ENCODE measurements at places on chromosomes 3 and 15.

DNA sequence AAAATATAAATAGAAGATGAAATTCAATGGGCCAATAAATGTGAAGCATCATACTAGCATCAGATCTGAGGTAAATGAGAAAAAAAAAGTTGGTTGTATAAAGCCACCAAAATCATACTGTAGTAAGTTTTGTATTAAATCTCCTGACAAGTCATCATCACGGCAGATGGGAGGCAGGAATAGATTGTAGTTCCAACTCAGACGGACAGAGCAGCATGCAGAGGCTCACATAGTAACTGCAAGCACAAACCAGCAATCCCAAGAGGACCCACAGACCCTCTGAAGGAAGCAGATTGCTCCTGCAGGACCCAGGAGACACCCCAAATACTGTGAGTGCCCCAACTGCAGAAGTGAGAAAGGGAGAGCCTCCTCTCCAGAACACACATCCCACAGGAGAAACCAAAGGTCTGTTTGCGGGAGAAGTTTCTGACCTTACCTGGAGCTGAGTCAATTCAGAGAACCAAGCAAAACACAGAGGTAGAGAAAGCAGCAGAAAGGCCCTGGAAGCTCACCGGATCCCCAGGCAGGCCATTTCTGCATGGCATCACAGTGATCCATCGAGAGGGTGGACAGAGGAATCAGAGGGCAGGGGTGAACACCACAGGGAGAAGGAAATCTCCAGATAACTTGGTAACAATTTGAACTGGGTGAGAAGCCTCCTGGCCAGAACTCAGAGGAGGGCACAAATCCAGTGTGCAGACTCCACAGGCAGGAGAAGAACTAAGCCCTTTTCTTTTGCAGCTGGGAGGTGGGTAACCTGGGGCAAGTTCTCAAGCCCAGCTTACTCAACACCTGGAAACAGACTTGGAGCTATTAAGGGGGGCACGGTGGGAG lies 141.6 kb upstream of the ARHGEF26 start:
- DNase-seq, result no peak

DNA sequence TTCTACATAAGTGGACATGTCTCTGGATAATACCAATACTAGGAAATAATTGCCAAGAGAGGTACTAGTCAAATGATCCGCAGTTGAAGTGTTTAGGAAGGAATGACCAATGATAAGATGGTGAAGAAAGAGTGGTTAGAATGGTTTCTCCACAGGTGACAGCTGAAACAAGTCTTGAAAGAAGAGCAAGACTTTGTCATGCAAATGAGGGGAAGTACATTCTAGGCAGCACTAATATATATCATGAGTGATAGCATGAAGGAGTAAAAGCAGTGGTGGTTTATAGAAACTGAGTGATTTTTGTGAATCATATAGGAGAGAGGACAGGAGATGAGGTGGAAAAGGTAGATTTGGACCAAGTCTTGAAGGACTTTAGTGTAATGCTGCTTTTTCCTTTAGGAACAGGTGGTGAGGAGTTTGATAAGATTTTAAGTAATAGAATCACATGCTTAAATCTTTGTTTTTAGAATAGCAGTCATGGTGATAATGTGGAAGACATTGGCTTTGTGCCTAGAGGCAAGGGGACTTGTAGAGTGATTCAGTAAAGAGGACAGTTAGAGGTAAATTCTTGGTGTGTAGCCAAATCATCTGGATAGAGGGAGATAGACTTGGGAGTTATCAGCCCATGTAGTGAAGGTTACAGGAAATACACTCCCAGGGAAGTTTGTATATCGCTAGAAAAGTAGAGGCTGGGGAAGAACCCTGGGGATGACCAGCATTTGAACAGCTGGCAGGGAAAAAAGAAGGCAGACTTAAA lies 31.9 kb downstream of the SLMAP start:
- no peak for DNase-seq

- DNase-seq, result no peak
Observed at GRCh38 chr3:59128685-59129084, 78.9 kb upstream of the CFAP20DC start.

DNA sequence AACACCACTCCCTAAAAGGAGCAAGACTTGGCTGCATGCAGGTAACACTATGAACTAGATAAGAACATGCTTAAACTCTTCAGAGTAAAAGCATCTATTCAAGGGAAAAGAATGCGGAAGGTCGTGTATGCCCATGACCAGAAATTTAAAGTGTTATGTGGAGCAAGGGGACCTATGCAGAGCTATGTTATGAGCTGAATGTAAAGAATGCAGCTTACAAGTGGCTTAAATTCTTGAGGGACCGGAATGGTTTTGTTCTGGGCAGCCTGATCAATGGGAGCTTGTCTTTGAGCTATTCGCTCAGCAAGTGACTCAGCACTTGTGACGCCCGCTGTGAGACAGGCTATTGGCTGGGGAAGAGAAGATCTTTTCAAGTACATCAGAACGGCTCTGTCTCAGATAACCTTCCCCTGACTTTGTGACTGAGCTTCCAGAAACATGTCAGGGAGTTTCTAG lies 367.5 kb upstream of the THBS1 start:
- no peak for DNase-seq

DNA sequence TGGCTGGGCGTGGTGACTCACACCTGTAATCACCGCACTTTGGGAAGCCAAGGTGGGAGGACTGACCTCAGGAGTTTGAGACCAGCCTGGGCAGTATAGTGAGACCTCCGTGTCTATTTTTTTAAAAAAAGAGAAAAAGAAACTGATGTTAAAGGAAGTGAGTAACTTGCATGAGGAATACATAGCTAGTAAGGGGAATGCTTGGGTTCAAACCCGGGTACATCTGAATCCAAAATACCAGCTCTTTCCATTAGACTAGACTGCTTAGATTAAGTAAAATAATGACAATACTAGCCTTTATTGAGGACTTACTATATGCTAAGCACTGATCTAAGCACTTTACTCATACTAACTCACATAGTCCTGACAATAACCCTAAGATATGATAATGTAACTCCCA lies 22.4 kb downstream of the TM4SF4 start:
- no peak for DNase-seq

DNA sequence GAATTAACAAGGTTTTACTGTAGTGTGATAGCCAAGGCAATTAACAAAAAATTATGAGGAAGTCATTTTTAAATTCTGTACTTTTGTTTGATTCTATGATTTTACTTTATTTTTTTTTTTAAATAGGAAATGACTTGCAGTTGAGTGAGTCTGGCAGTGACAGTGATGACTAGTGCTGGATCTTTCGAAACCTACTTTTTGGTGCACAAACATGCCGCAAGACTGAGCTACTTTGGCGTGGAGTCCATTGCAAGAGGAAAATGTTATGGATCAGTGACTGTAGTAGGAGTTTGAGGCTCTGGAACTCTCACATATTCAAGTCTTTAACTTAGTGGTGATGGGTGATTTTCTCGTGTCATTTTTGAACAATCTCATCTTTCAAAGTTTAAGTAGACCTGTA lies 11.6 kb downstream of the EAF1 start:
- no peak for DNase-seq

DNA sequence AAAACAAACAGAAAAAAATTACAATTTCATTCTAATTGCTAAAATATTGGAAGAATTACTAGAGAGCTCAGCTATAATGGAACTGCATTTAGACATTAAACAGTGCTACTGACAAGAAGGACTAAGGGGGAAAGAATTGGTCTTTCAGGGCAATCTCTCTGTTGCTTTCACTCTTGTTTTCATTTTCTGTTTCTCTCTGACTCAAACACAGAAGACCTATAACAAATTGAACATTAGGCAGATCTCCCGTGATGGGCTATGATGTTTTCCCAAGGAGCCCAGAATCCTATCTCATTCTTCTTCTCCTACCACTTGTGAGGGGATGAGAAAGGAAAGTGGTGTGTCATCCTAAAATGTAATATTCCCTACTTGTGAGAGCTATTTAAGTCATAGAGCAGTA lies 358.0 kb upstream of the TGFBR2 start:
- no peak for DNase-seq

DNA sequence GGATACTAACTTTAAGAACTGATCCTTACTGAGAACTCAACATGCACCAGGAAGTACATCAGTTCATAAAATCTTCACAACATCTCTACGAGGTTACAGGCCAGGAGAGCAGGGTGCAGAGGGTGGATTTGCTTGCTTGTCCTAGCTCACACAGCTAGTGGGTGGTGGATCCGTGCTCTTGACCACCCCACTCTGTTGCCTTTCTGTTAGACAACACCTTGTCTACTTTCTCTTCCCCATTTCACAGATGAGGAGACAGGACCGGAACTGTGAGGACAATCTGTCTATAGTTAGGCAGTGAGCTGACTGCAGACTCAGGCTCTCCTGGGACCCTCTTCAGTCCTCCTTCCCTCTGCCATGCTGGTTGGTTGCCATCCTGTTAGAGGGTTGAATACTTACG lies 221.7 kb upstream of the TLE3 start:
- DNase-seq, result no peak

DNA sequence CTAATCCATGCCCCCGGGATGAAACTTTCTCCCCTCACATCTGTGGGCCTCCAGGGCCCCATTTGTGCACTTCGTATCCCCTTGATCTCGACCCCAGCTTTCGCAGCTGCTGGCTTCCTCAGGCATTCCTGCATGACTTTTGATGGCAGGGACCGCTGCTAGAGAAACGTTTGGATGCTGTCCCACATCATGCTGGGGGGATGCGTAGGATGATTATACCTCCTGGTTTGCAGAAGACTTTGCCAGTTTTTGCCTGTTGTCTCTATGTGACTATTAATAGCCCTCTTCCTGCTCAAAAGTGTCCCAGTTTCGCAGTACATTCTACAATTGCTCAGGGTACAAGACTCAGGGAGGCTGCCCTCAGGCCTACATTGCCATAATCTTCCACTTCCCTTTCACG lies 10.4 kb upstream of the KCNAB1 start:
- DNase-seq, result no peak

- DNase-seq, result peak; percentile 20
Observed at GRCh38 chr3:124584552-124585391, 145.5 kb upstream of the UMPS start.

- DNase-seq, result no peak
Observed at GRCh38 chr3:28268989-28269388, 27.6 kb downstream of the CMC1 start.

DNA sequence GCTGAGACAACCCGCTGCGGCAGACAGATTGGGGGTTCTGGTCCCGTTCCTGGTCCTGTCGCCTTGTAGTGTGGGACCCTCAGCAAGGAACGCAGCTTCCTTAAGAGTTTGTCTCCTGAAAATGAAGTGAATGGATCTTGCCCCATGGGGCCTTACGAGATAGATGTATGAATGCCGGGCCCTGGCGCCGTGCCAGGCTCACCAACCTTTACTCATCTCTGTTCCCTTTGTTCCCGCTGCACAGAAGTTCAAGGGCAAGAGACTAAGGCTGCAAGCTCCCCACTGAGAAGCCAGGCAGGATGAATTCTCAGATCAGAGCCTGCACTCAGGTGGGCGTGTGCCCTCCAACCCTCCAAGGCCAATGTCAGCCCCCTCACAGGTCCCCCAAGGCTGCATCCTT lies 162.7 kb upstream of the IQSEC1 start:
- no peak for DNase-seq

DNA sequence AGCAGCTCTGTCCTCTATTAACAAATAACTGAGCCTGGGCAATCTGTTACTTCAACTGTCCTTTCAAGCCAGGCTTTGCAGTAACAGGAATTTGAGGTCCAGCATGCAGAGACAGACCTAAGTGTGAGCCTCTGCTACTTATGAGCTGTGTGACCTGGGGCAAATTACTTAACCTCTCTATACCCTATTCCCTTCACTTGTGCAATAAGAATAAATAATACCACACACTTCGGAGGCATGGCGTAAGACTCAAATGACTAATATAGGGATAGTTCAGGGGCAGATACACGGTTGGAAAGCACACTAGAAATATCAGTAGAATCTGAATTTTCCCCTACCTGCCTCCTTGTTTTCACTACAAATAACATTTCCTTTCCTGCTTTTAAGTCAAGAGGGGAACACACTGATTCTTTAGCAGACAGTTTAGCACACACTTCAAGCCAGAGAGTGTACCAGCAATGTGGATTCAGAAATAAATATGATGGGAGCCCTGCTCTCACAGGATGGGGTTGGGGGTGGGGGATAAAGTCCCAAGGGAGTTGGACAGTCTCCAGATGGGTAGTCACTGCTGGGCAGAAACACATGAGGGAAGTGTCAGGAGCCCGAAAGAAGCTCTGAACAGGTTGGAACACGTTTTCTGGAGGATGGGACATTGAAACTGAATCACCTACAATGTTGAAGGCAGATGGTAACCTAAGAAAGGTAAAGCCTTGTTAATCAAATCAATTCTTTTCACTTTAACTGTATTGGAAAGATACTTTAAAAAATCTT lies 61.8 kb upstream of the RBP1 start:
- no peak for DNase-seq

GRCh38 chr3:17747890-17748247 lies 5.4 kb upstream of the TBC1D5 start:
- no peak for DNase-seq

GRCh38 chr3:187072511-187072910 lies 66.8 kb downstream of the RPL39L start:
- no peak for DNase-seq

DNA sequence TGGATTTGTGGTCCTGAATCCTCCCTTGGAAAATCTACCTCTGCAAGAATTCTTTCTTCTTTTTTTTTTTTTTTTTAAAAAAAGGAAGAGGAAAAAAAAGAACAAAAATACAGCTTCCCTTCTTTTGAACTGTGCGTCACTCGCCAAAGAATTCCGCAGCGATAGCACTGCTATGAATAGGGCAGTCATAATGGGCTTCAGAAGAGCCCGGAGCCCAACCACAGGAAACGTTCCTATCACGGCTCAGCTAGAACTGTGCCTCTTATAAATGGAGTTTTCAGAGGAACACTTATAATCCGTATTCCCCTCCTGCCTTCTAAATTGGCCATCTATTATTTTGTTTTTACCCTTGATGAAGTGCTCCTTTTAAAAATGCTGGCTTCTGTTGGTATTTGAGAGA lies 227.7 kb downstream of the ADAMTS17 start:
- DNase-seq, result no peak

GRCh38 chr15:69767191-69767590 lies 314.6 kb downstream of the RPLP1 start:
- DNase-seq, result no peak

DNA sequence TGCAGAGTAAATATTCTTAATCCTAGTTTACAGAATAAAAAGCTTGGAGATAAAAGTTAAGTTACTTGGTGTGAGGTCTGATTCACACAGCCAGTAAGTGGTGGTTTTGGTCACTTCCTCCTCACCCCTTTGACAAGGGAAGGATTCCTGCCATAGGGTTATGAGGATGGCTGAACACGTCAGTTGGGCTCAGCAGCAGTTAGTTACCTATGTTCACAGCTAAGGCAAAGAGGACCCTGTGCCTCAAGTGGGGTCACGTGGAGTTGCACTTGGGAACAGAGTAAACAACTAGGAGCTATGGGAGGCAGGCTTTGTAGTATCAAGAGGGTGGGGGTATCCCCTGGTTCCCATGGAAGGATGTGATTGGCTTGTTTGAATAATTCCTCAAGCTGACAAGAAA lies 232.2 kb downstream of the UBE2E2 start:
- DNase-seq, result no peak

DNA sequence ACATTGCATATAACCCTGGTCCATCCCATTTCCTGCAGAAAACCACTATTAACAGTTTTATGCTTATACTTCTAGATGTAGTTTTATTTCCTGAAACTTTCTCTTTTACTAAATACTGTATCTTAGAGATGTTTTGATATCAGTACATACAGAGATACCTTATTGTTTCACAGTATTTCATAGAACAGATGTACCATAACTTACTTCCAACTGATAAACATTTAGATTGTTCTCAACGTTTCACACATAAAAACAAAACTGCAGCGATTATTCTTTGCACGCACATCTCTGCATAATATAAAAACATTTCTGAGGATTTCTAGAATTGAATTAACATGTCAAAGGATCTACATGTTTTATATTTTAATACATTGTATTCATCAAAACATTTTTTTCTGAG lies 2.6 kb downstream of the ZNF80 start:
- no peak for DNase-seq

Data from stimulated activated naive CD8-positive, alpha-beta T cell treated with anti-CD3 and anti-CD28 coated beads, Interleukin-15, amount 100 ng/mL, for 72 hours (primary cell).